ENCODE measurements at places on chromosomes 1 and 21.

GRCh38 chr1:2352341-2352896 is 38.9 kb downstream of the MORN1 start:
- DNase-seq: no peak

DNA sequence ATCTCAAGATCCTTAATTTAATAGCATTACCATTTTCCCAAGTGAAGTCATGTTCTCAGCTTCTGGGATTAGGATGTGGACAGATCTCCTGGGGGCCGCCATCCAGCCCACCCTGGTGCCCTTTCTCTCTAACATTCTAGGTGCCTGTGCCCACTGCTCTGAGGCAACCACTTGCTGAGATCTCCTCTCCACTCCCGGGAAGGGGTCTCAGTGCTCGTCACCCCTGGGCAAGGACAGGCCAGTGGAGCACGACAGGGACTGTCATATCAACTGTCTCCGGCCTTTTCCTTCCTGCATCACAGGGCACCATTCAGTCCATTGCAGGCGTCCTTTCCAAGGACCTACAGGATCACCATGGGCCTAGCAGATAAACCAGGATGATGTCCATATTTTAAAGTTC is 304.8 kb downstream of the AJAP1 start:
- DNase-seq: no peak

- no peak for DNase-seq
These were observed 80.6 kb upstream of the SLFNL1 start for GRCh38 chr1:41101950-41102607.

- no peak for DNase-seq
These were observed 394.9 kb downstream of the NPHP4 start for GRCh38 chr1:5597171-5597850.

- DNase-seq: no peak
These were observed 9.5 kb downstream of the DENND2D start for GRCh38 chr1:111190931-111191451.

GRCh38 chr21:34807146-34807880 is 138.5 kb downstream of the CLIC6 start:
- DNase-seq: peak; percentile 25

GRCh38 chr1:55696181-55696754 is 481.1 kb upstream of the USP24 start:
- no peak for DNase-seq

- no peak for DNase-seq
These were observed 23.9 kb downstream of the CD2 start for GRCh38 chr1:116777831-116778830.

DNA sequence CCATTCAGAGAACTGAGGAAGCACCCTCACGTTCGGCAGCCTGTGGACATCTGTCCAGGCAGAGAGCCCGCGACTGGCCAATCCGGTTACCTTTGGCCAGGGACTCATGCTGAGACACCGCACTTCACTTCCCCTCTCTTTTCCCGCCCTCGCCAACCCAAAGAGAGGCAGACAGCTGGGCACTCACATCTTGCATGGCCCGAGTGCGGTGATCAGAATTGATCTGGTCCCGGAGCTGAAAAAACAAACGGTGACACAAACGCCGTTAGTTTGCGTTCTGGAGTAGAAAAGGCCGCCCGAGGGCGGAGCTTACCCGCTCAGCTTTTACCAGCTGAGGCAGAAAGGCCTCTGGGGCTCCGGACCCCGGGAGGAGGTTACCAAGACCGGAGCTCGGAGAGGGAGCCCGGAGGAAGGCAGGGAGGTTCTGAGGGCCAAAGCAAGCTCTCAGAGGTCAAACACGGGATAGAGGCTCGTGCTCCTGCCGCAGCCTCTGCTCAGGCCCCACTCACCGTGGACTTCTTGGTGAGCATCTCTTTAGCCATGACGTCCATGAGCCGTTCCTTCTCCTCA is 376 bp downstream of the SF3A3 start:
- DNase-seq: no peak

- DNase-seq: no peak
These were observed 33.4 kb upstream of the IFFO2 start for GRCh38 chr1:18989896-18990295.

DNA sequence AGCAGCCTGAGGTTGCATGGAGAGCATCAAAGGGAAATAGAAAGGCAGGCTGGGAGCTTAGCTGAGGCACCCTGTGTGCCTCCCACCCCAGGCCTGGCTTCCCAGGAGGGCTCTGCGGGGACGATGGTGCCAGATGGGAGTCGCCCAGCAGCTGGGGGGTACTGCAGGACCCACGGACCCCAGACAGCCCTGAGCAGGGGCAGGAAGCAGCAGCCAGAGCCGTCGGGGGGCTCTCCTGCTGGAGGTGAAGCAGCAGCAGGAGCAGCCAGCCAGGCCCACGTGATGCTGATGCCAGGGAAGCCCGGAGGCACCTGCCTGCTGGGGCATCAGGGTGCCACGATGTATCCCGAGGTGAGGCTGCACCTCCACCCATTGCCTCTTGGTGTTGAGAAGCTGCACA is 20.4 kb downstream of the RAP1GAP start:
- no peak for DNase-seq

DNA sequence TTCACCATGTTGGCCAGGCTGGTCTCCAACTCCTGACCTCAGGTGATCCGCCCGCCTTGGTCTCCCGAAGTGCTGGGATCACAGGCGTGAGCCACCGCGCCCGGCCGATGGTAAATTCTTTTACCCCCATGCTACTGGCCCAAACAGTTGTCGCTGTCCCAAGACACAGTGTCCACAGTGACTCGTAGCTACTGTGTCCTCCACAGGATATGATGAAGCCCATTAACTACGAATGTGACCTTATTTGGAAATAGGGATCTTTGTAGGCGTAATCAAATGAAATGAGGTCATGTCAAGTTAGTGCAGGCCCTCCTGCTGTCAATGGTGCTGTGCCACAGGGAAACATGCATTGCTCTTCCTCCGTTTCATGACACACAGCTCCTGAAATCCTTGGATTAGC is 8.5 kb downstream of the FNDC10 start:
- DNase-seq: no peak

- no peak for DNase-seq
These were observed 1.8 kb downstream of the KRTAP10-1 start for GRCh38 chr21:44537930-44538911.

- DNase-seq: no peak
These were observed 273.8 kb upstream of the ESRRG start for GRCh38 chr1:216997069-216997468.

DNA sequence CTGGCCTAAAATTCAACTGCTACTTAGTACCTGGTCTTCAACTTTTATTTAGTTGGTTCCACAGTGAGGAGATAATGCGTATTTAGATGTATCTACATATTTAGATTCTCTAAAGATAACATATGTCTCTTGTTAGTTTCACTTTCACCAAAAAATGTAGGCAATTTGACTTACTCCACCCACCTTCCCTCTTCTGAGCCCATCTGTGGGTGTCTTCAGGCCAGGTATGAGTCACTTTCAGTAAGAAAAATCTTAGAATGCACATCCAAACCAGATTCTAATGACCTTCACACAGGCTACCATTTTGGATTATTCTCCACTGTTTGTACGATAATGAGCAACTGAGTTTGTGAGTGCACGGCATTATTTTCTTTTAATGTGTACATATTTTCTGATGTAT is 501.7 kb downstream of the NEGR1 start:
- no peak for DNase-seq

DNA sequence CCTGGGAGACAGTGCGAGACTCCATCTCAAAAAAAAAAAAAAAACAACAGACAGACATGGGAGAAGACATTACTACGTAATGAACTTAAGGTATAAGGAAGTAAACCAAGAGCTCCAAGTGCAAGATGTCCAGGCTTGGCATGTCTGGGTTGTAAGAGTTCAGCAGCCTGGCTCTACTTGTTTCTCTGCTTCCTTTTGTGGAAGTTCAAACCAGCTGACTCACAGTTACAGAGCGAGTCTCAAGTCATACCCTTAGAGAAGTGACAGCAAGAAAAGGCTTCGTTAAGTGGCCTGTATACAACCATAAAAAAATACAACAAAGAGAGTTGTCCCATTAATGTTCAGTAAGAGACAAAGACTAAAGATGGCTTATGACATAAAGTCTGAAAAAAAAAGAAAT is 1.3 kb downstream of the RIT1 start:
- DNase-seq: no peak

- no peak for DNase-seq
These were observed 26.4 kb upstream of the LRRC8D start for GRCh38 chr1:89794406-89794805.

GRCh38 chr1:202124142-202124541 is 1.4 kb downstream of the GPR37L1 start:
- no peak for DNase-seq

- no peak for DNase-seq
These were observed 9.6 kb downstream of the RAB42 start for GRCh38 chr1:28601696-28602095.

- no peak for DNase-seq
These were observed 118.7 kb downstream of the UBR4 start for GRCh38 chr1:19091196-19091953.

GRCh38 chr1:230772457-230773395 is 25.5 kb downstream of the CAPN9 start:
- no peak for DNase-seq

GRCh38 chr1:202852163-202852904 is 36.6 kb downstream of the RABIF start:
- DNase-seq: no peak

DNA sequence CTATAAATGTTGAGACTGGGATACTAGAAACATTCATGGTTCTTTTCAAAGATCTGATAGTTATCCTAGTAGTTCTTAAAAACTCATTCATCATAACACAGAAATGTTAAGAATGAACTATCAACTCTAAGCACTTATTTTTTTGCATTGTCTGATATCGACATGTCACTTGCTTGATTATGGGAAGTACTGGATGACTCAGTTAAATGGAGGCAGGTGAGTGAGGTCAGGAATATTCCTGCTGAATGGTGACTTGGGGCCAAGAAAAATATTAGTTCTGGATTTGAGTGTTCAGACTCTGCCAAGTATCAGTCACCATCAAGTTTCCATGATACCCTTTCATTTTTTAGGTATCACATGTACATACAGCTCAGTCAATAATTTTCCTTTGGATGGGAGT is 63.6 kb downstream of the NEK7 start:
- DNase-seq: no peak

DNA sequence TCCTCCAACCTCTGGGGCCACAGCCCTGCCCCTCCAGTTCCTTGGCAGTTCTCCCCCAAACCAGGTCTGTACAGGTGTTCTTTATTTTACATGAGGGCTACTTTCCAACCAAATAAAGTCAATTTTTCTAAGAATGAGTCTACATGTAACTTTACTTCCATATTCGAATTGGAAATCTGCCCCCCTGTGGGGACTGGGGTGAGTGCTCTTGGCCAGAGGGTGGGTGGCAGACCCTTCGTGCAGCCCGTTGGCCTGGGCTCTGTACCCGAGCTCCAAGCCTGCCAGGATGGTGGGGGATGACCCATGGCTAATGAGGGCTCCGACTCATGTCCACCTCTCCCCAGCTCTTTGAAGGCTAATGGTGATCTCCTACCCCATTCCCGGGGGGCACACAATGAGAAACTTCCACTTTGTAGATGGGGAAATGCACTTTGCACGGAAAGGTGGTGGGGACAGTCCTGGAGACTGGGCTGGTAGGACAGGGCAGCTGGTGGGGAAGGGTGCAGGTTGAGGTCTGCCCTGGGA is 589 bp upstream of the CATSPER4 start:
- no peak for DNase-seq

- no peak for DNase-seq
These were observed 22.6 kb upstream of the FCGR2A start for GRCh38 chr1:161482610-161483009.

- DNase-seq: no peak
These were observed 1.4 kb downstream of the ORC1 start for GRCh38 chr1:52402860-52403240.

DNA sequence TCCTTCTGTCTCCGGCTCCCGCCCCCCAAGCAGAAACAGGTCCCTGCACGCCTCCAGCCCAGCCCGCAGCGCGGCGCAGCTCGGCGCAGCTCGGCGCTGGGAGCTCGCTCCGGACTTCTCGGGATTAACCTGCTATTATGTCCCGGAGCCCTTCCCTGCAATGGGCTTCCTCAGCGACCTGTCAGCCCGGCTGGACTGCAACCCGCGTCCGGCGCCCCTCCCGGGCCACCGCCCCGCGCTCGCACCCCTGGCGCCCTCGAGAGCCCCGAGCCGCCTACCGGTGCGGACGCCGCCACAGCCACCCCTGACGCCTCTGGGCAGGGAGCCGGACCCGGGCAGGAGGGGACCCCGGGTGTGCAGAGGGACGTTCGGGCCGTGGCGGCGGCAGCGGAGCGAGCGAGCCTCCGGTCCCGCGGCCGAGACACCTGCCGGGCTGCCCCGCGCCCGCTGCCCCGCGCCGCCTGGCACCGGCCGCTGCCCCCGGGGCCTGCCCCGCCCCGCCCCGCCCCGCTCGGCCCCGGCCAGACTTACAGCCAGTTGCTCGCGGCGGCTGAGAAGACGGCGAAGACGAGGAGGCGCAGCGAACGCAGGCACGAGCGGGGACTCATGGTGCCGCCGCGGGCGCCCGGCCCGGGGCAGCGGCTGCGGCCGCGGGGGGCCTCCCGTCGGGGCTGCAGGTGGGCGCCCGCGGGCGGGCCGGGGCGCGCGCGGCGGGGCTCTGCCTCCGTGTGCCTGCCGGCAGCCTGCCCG is 407 bp downstream of the WNT4 start:
- no peak for DNase-seq

- no peak for DNase-seq
These were observed 62.1 kb downstream of the GLUL start for GRCh38 chr1:182329471-182329870.

- no peak for DNase-seq
These were observed 22.1 kb downstream of the UCK2 start for GRCh38 chr1:165849353-165850133.

DNA sequence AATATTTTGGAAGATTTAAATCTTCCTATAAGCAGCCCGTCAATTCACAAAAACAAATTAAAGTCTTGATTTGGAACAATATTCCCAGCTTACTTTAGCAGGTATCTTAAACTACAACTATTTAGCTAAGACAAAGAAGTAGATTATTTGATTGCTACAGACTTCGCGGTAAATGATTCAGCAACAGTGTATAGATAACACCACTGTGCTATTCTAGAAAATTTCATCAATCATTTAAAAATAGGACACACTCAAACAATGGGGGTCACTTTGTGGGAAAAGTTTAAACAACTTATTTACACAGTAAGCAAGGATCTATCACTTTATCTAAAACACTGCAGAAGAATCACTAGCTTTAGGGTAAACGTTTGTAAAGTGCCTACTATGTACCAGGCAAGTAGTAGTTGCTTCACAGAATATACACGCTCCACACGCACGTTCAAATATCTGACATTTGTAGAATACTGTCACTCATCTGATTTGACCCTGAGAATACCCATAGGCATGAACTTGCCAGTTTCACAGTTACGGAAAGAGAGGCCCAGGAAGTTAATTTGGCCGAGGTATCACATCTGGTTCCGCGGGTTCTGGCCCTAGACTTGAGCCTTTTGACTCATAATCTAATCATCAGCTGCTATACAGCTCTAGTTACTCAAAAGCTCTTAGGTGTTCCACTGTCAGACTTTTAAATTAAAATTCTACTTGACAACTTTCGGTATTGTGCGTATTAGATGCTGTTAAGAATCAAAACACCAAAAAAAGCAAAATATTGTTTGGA is 876 bp downstream of the DENND2C start:
- DNase-seq: no peak

GRCh38 chr1:241591317-241591716 is 48.9 kb downstream of the CHML start:
- no peak for DNase-seq

- DNase-seq: no peak
These were observed 140.2 kb upstream of the FGGY start for GRCh38 chr1:59156526-59157199.

- DNase-seq: no peak
These were observed 50.7 kb upstream of the EDARADD start for GRCh38 chr1:236343246-236343870.
